ENCODE measurements at places on chromosomes 12 and 14.

GRCh38 chr14:98578204-98578603, 693.8 kb downstream of the BCL11B start:
- no peak for DNase-seq

DNA sequence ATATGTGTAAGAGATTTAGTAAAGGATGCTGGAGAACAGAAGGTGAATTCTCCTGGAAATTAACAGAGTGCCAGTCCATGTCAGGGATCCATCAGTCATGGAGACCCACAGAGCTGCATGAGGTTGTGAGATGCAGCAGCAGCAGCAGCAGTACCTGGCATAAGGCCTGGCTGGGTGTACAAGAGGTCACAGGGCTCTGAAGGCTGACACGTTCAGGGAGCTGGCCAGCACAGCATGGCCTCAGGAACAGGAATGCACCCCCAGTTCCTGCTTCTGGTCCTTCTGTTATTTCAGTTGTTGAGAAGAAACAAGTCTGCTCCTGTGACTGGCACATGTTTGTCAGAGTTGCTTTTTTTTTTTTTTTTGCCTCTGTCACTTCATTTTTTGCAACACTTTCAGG, 210.8 kb downstream of the CNTN1 start:
- no peak for DNase-seq

DNA sequence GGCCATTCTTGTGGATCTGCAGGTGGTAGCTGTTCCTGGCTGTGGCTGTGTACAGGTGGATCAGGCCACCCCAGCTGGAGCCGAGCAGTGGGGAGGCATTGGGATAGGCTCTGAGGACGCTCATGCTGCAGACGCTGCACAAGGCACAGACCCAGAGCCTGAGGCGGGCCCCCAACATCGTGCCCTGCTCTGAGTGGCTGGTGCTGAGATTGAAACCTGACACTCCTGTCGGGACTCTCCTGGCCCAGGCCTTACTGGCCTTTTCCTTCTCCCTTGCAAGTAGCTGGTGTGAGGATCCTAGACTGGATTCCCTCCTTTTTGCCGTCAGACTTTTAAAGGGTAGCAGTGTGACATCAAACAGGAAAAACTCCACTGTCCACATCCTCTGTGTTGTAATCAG, at the start of gene FGF23:
Gene FGF23 (minus strand): TSS at position 308 of the 400 bp plus-strand sequence. CDS start 130 bp downstream, at position 178.
- peak; percentile 24 for DNase-seq

GRCh38 chr14:98935921-98936320, 336.1 kb downstream of the BCL11B start:
- DNase-seq, result no peak

DNA sequence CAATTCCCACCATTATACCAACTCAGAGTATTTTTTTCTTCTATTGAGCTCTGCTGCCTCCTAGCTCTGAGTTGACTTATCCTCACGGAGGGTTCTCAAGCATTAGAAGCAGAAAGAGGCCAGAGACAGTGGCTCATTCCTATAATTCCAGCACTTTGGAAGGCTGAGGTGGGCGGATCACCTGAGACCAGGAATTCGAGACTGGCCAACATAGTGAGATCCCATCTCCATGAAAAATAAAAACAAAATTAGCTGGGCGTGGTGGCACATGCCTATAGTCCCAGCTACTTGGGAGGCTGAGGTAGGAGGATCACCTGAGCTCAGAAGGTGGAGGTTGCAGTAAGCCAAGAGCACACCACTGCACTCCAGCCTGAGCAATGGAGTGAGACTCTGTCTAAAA, 21.0 kb downstream of the HPD start:
- no peak for DNase-seq

- DNase-seq, result no peak
These were observed 27.6 kb downstream of the SAMD4A start for GRCh38 chr14:54594537-54594936.

GRCh38 chr12:5165296-5165970, 121.8 kb downstream of the KCNA5 start:
- no peak for DNase-seq

GRCh38 chr12:73159954-73160353, 887.8 kb downstream of the TRHDE start:
- no peak for DNase-seq

- no peak for DNase-seq
These were observed 440.7 kb downstream of the KCNH5 start for GRCh38 chr14:62604524-62604923.

GRCh38 chr12:27824126-27824842, 44.2 kb upstream of the MANSC4 start:
- peak; percentile 97 for DNase-seq

GRCh38 chr12:11863478-11863906, 207.2 kb upstream of the BCL2L14 start:
- DNase-seq, result peak; percentile 14

- peak; percentile 5 for DNase-seq
These were observed 572.8 kb upstream of the STXBP6 start for GRCh38 chr14:25622763-25623162.

- DNase-seq, result no peak
These were observed 15.8 kb upstream of the VPS33A start for GRCh38 chr12:122282061-122282460.

DNA sequence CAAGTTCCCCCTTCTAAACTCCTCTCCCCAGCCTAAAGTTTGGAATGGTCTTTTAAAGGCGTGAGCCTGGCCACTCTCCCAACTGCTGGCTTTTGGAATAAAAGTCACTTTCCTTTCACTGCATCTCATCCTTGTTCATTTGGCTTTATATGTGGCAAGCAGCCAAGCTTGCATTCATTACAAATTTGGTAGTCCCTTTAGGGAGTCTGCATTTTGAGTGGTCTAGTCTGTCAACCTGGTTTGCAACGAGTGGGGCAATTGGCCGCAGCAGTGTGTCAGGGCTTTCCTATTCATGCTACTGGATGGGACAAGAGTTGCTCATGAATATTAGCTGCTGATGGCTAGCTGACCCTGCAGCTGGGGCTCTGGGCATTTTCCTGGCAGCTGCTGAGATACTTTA, 57.0 kb downstream of the CATSPERB start:
- no peak for DNase-seq

GRCh38 chr12:56385873-56386272, 23.2 kb upstream of the APOF start:
- no peak for DNase-seq

DNA sequence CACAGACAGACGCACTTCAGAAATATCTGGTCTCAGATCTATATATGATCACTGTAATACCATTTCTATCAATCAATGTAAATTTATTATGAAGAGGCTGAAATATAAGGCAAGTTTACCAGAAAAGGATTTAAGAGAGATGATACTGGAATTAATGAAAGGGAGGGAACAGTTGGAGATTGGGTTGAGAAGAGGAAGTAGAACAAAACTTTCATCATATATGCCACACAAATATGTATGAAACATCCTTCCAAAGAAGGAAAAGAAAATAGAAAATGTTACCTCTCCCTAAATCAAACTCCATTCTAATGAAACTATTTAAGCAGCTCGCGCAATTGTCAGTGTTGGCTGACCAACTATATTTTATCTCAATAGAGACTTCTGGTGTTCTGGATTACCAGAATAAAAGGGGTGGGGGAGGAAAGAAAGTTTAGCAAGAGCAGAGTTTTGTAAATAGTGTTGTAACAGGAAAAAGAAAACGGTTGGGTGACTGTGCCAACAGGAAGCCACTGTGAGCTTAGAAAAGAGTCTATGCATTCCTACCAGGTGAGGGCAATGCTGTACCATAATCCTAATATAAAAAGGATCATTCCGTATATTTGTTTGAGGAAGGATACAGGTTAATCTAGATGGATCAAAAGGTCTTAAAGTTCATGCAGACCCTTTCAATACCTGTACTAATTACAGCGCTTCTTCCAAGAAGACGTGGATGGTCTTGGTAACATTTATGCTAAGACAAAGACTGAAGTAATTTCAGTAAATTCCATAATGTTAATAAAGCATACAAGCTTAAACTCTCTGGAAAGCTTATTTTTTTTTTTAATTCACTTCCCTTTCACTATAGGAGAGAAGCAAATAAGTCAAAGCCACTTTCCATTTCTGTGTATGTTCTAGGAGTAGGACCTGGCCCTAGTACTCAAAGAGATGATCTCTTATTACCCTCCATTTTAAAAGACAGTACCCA, 14.5 kb upstream of the LLPH start:
- DNase-seq, result peak; percentile 58

DNA sequence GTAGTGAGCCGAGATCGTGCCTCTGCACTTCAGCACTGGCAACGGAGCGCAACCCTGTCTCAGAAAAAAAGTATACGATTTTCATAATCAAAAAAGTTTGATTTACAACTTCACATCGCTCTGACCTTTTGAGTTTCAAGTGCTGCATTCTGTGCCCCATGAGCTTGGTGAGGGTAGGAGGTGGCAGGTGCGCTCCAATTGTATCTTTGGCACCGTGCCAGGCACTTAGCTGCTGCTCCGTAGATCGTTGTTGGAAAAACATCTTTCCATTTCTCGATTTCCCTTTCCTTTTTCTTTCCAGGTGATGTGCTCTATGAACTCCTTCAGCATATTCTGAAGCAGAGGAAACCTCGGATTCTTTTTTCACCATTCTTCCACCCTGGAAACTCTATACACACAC, 203.7 kb downstream of the ETV6 start:
- DNase-seq, result no peak

DNA sequence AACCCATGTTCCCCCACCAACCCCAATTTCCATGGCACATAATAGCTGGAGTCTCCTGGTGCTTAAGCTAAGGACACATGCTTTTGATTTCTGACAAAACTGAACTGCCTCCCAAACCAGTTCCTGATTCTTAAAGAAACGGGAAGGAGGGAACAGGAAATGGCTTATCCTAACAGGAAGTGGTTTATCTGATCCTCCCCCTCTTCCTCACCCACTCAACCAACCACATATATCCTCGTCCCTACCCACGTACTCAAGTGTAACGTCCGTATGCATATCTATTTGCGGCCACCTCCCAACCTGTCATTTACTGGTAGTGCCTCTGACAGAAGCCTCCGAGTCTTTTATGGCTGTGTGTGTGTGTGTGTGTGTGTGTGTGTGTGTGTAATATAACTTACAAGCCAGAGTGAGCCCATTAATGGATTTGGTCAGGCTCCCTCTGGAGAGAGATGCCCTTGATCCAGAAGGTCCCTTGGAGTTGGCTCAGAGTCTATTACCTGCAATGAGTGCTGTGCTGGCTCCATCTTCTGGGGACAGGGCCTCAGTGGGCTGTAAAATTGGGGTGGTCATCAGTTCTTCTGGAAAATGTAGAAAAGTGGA, 7.7 kb downstream of the DAZAP2 start:
- DNase-seq, result no peak

GRCh38 chr12:74890237-74890599, 319.4 kb downstream of the KCNC2 start:
- no peak for DNase-seq

DNA sequence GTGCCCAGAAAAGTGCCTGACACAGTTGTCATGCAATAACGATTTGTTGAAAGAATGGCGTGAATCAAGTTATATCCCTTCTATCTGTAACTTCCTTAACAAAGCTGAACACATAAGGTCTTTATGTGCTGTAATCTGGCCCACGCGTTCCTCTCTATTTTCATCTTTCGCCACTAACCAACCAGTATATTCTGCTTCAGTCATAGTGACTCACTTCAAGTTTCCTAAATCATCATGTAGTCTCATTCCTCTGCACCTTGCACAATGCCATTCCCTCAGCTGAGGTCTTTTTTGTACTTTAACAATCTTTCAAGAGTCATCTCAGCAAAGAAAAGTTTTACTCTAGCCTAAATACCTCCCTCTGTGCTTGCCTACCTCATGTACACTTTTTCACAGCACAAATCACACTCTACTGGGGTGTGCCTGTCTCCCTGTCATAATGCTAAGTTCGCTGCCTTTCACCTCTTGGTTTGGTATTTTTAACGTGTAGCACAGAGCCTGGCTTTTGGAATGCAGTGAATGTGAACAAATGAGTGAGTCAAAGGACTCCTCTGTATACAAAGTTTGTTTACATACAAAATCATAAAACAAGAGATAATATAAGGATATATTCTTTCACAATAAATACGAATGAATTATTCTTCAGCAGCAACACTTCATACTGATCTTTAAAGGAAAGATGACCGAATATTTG, 2.9 kb upstream of the CMAS start:
- no peak for DNase-seq

- DNase-seq, result peak; percentile 54
These were observed 54.5 kb upstream of the FRS2 start for GRCh38 chr12:69415471-69416275.

DNA sequence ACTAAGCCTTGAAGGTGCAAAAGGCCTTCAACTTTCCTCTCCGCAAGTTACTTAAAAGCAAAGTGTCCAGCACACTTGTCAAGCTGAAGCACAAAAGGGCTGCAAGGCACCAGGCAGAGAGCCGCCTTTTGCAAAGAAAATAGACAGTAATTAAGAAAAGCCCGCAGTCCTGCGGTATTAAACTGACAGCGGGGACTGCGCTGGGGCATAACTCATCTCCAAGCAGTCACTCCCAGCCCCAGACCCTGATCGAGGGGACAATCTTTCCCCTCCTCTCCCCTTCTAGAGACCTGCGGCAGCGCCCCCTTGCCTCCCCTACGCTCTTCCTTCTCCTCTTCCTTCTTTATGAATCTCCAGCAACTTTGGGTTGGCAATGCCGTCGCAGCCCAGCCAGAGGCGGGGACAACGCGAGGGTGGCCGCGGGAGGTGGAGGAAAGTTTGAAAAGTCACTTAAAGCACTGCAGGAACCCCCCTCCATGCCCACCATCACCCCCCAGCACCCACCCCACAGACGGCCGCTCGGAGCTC, 200.9 kb upstream of the CAND1 start:
- DNase-seq, result no peak

DNA sequence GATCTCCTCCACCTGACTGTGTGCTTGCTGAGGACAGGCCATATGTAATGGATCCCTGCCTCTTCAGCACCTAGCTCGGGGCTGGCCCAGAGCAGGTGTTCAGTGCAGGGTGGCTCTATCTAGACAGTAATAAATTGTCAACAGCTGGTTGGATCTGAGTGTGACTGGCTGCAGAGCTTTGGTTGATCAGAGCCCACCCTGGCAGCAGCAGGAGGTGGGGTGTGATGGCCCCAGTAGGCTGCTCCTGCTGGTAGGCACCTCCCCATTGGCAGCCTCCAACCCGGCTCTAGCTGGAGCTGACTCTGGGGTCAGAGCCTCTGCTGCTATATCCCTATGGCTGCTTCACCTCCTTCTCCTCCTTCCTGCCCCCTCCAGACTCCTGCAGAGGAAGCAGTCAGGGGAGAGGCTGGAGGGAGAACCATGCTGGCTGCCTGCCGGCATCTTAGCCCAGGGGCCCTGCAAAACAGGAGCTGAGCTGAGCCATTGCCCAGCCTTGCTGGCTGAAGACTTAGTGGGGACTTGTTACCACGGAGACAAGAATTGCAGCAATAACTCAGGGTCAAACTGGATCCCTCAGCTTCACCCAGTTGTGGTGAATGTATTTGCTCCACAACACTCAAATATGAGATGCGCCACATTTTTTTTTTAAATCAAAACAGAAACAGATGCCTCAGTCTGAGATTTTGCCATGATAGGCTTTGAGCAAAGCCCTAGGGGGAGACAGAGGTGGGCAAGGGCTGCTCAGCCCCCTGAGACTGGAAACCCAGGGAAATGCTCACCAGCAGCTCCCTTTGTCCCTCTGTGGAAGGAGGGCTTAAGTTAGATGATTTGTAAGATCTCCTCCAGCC, 22.2 kb downstream of the TMEM63C start:
- peak; percentile 42 for DNase-seq

Measured in NCI-H526 (cell line).